Stimulated activated CD8-positive, alpha-beta memory T cell treated with anti-CD3 and anti-CD28 coated beads, Interleukin-4, amount 100 ng/mL, for 1 hour (primary cell): ENCODE measurements at places on chromosomes 5 and 9.

DNA sequence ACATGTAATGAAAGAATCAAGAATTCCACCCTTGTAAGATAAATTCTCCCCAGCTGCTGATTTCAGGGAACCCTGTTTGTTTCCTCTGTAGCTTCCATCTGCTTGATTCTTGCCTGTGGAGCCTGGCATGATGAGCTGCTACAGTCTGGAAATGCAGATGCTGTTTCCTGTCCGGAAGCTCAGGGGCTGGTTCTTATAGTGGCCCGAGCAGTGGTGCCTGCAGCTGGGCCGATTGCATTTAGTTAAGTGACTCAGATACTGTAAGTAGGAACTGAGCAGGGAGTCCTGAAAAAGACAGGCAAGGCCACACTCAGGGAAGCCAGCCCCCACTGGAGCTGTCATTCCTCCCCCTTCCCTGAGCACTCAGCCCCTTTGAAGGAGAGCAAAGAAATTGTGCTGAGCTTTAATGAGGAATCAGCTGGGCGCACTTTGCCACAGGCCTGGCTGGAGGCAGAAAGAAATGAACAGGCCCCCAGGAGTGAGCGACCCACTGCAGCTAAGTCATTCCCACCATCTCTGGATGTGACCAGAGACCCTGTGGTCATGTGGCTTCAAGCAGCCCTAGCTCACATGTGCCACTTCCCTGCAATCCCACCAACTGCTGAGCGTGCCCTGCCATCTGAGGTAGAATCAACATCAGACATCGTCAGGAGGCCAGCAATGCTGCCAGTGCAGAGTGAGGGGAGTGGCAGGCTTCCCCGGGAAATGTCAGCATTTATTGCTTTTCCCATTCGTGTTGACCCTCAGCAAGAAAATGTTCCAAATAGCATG, 206.0 kb upstream of the WWC1 start:
- DNase-seq = no peak

- no peak for DNase-seq
Observed at GRCh38 chr9:134619448-134619982, 22.1 kb upstream of the COL5A1 start.

DNA sequence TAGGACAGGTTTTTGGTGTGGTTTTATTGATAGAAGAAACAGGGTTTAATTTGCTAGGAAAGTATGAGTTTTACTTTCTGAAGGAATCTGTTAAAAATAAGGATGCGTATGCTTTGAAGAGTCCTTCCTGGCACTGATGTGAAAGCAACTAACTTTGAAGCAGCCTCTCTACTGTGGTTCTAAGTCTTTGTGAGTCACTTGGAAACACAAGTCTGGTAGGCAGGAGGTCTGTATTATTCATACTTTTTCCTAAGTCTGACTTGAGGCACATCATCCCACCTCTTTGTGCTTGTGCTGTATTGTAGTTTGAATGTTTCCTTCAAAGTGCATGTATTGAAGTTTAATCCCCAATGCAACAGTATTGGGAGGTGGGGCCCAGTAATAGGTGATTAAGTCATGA, 129.0 kb downstream of the TAF11L14 start:
- DNase-seq = no peak

GRCh38 chr9:5554254-5554653, 43.9 kb downstream of the PDCD1LG2 start:
- DNase-seq = no peak

DNA sequence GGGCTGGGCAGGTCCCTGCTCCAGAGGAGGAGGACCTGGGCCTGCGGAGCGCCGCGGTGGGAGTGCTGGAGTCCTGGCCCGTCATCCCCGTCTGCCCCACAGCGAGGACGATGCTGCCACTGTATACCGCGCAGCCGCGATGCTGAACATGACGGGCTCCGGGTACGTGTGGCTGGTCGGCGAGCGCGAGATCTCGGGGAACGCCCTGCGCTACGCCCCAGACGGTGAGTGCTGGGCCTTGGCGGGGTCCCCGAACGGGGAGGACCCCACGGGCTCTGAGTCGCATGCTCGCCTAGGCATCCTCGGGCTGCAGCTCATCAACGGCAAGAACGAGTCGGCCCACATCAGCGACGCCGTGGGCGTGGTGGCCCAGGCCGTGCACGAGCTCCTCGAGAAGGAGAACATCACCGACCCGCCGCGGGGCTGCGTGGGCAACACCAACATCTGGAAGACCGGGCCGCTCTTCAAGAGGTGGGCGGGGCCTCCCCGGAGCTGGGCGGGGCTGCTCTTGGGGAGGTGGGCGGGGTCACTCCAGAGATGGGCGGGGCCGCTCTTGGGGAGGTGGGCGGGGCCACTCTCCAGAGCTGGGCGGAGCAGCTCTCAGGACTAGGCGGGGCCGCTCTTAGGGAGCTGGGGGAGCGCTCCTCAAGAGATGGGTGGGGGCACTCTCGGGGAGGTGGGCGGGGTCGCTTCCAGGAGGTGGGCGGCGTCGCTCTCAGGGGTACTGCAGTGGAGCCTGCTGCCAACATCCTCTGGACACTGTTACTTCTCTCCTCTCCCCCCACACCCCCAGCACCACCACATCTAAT, 13.1 kb downstream of the LRRC26 start:
- peak; percentile 41 for DNase-seq
